ENCODE measurements at places on chromosomes 3 and 15. TPM values are rescaled to one million over a fixed set of nuclear protein-coding genes. Genes with fewer than 3 reads are reported as not detected.

CRABP1 gene
- 1.9 TPM for total RNA-seq

CD86 gene
- total RNA-seq = 11.9 TPM

CELSR3 gene
- total RNA-seq = 0.91 TPM

CTXN2 gene
- not detected for total RNA-seq

TM6SF1 gene
- 7.9 TPM for total RNA-seq

CYP1A1 gene
- not detected for total RNA-seq

SAXO2 gene
- total RNA-seq = 1.9 TPM

ENTPD3 gene
- total RNA-seq = 2.2 TPM

SRPRB gene
- 33.6 TPM for total RNA-seq

SIN3A gene
- total RNA-seq = 67.1 TPM

P3H2 gene
- 23.9 TPM for total RNA-seq

SKOR1 gene
- total RNA-seq = 1.2 TPM

BOC gene
- 45.1 TPM for total RNA-seq

GPR160 gene
- total RNA-seq = 4.1 TPM

EPM2AIP1 gene
- 20.5 TPM for total RNA-seq

SLC12A1 gene
- total RNA-seq = 0.81 TPM

MAP6D1 gene
- total RNA-seq = 1.7 TPM
